ENCODE measurements at places on chromosomes 1 and 21.

DNA sequence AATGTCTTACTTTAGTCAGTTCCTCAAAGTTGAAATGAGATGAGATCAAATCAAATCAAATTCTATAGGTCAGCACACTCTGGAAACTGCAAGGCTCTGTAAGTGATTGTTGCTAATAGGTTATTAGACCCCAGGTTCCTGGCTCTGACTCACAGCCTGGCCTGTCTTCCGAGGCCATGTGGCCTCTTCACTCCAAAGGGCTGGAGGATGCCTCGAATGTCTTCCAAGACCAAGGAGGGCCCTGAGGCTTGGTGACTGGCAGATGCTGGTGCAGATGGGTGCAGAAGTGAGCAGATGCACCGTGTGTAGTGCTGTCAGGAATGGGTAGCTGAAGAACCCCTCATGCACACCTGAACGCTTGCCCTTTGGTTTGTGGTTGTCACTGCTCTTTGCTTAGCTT, 113.4 kb downstream of the MAB21L3 start:
- DNase-seq: no peak

- DNase-seq: no peak
Observed at GRCh38 chr1:54833121-54833520, 32.0 kb upstream of the TTC22 start.

DNA sequence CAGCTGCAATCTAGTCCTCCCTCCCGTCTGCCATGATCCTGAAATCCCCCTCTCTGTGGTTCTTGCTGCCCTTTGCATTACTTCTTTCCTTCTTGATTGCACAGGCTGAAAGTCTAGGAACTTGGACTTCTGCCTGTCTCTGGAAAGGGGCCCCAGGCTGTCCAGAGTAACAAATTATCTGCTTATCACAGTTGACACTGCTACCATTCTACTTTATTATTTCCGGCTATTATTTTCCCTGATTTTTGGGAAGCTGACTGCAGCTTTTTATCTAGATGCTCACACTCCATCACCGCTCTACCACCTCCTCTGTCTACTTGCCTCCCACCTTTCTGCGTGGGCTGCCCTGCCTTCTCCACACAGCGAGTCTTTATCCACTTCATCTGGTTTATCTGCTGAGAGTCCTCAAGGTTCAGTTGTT, 202.1 kb upstream of the PLXNA2 start:
- no peak for DNase-seq

DNA sequence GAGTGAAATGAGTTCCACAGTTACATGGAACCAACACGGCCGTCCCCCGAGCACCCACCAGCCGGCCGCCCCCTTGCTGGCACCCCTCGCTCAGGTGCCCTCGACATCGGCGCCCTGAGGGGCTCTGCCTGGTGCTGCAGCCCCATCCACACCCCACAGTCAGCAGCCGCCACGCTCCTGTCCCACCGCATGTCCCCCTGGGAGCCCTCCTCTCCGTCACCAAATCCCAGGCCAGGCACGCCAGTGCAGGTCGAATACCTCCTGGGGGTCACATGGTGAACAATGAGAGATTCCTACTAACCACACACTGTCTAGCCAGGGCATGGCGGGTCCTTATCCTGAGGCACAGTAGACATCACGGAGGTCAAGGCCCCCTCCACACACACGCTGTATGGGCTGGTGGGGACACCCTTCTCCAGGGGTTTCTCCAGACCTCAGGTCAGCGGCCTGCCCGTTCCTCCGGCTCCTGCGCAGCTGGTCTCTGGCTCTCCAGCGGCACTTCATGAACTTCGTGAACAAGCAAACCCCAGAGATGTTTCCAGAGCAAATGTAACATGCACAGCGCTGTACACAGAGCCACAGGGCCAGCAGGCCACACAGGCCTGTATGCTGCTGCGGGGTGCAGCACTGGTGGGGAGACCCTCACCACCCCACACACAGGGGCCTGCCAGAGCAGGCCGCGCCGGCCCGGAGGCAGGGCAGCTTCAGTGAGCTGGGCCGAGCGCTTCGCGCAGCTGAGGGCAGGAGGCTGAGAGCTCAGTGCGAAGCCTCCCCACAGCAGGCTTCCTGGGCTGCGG, 21.8 kb downstream of the POFUT2 start:
- DNase-seq: no peak

DNA sequence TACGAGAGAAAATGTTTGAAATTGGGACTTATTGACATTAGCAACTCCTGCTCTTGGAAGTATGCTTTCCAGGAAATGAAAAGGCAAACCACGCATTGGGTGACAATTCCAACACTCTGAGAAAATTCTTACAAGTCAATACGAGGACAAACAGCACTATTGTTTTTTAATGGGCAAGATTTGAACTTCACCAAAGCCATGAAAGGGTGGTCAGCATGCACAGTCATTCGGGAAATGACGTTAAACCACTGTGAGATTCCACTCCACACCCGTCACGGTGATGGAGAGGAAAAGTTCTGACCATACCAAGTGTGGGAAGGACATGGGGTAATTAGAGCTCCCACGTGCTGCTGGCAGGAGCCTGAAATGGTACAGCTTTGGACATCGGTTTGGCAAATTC, 12.2 kb upstream of the PRXL2B start:
- DNase-seq: no peak

- DNase-seq: no peak
Observed at GRCh38 chr21:34897828-34898227, 151.3 kb downstream of the RUNX1 start.

- no peak for DNase-seq
Observed at GRCh38 chr21:43969115-43969444, 43.0 kb upstream of the TRAPPC10 start.

DNA sequence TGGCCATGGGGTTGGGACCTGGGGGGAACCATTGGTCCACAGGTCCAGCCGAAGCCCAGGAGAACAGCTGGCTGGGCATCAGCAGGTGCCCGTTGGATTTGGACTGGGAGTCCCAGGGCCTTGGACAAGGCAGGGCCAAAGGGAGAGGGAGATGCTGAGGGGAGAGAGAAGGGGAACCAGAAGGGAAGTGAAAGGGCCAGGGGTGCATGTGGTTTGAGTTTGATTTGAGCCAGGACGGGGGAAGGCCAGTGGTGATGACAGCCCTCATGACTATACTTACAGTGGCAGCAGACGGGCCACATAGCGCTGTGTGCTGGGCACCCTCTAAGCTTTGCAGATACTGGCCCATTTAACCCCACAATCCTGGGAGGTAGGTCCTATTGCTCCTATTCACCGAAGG, 18.8 kb downstream of the AGRN start:
- DNase-seq: no peak

GRCh38 chr1:9180111-9180819, 51.4 kb upstream of the GPR157 start:
- DNase-seq: no peak

DNA sequence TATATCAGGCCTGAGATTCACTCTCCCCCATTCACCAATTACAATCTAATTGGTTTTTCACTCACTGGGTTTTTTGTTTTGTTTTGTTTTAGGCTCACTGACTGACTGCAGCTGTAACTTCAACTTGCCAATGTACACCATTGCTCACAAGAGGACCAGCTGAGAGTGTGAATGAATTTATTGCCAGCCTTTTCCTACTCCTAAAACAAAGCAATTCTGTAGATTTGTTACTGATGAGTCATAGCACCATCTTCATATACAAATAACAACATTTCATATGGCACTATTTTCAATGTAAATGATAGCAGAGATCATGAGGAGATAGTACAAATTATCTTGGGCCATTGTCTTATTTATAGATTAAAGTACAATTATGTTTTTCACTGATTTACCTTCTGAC, 76.0 kb upstream of the DPYD start:
- DNase-seq: no peak

- DNase-seq: no peak
Observed at GRCh38 chr1:17292299-17293160, 15.5 kb upstream of the PADI4 start.

GRCh38 chr1:93573940-93574469, 107.6 kb downstream of the BCAR3 start:
- no peak for DNase-seq

DNA sequence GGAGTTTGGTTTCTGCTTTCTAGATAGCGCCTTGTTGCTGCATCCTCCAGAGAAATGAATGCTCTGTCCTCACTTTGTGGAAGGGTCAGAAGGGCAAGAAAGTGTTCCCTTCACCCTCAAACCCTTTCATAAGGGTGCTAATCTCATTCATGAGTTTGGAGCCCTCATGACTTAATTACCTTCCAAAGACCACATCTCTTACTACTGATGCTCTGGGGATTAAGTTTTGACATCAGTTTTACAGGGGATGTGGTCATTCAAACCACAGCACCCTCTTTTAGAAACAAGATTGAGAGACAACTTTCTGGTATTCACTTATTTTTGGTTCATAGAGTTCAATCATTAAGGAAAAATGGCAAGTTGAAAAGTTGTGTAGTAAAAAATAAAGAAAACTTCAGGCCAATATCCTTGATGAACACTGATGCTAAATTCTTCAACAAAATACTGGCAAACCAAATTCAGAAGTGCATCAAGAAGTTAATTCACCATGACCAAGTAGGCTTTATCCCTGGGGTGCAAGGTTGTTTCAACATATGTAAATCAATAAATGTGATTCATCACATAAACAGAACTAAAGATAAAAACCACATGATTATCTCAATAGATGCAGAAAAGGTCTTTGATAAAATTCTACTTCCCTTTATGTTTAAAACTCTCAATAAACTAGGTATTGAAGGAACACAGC, 442.1 kb downstream of the PTBP2 start:
- DNase-seq: no peak

GRCh38 chr1:19815801-19816736, 986 bp upstream of the RNF186 start:
- no peak for DNase-seq

- DNase-seq: no peak
Observed at GRCh38 chr1:56433056-56433577, 146.2 kb downstream of the PLPP3 start.

All from astrocyte of the spinal cord (primary cell).